ENCODE measurements at places on chromosomes 7 and 10.

DNA sequence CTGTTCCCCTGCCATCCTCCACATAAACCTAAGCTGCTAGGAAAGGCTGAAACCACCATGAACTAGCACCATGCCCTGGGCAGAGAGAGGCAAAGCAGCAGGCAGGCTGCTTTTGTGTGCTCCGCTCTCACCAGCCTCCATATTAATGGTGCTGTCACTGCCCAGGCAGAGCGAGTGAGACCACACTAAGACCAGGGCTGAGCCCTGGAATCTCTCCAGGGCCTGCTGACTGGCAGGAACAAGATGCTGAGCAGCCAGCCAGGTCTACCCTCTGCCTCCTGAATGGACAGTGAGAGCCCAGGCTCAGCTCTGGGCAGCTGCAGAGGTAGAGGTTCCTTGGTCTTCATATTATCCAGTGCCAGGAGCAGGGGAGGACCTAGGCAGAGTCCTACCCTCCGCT lies 1.6 kb upstream of the CRHR2 start:
- DNase-seq = no peak

- DNase-seq = no peak
Observed at GRCh38 chr10:13521026-13521425, 7.8 kb downstream of the BEND7 start.

- DNase-seq = no peak
Observed at GRCh38 chr7:96253441-96253840, 68.5 kb downstream of the SLC25A13 start.

DNA sequence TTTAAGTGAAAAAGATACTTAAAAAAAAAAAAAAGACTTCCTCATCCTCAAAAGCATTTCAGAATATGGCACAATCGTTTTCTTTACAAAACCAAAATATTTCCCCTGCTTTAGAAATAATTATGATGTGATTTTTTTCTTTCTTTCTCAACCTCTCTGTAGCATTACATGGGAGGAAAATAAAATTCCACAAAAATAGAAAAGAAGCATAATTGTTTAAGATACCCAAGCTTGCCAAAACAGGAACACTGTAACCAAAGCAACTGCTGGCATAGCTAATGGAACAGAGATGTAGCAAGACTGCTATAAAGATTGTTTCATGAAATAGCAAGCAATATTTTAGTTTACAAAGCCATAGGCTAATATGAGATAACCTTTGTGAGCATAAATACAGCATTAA lies 75.6 kb upstream of the GPR22 start:
- no peak for DNase-seq

DNA sequence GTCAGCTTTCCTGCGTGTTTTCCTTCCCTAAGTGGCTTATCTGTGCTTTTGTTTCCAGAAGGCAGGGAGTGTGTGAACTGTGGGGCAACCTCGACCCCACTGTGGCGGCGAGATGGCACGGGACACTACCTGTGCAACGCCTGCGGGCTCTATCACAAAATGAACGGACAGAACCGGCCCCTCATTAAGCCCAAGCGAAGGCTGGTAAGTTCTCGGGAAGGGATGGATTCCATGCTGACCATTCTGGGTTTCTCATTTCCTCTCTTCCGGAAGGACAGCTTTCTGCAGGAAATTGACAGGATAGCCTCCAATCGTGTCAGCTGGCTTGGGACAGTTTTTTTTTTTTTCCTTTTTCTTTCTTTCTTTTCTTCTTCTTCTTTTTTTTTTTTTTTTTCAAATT lies 9.4 kb downstream of the GATA3 start:
- DNase-seq = no peak
